ENCODE measurements at places on chromosomes 3 and 15. TPM values are rescaled to one million over a fixed set of nuclear protein-coding genes. Genes with fewer than 3 reads are reported as not detected.

The AGBL1 gene
- not detected for total RNA-seq

The TM4SF4 gene
- total RNA-seq = 0.65 TPM

The MAGI1 gene
- total RNA-seq = 38.8 TPM

The FBXO40 gene
- 0.06 TPM for total RNA-seq

The PLCH1 gene
- 3.2 TPM for total RNA-seq

- DNase-seq = no peak
Measured at GRCh38 chr15:74869726-74870407, 3.3 kb downstream of the SCAMP2 start.

DNA sequence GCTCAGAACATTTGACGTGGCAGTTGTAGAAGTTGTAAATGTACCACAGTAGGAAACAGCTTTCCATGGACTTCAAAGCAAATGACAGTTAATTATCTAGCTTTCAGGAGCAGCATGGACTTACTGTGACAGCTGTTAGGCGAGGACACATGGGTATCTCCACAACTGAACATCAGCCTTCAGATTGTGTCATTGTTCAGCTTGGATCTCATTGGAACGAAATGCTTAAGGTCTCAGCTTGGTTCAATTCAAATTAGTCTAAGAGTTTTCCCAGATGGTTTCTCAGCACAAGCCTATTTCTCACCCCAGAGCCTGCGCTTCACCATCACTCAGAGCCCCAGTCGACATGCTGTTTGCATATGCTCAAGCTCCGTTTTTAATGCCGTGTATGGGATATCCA, 21.1 kb upstream of the GYG1 start:
- DNase-seq = no peak

GRCh38 chr15:41772720-41773331, 1.5 kb upstream of the MAPKBP1 start:
- no peak for DNase-seq

DNA sequence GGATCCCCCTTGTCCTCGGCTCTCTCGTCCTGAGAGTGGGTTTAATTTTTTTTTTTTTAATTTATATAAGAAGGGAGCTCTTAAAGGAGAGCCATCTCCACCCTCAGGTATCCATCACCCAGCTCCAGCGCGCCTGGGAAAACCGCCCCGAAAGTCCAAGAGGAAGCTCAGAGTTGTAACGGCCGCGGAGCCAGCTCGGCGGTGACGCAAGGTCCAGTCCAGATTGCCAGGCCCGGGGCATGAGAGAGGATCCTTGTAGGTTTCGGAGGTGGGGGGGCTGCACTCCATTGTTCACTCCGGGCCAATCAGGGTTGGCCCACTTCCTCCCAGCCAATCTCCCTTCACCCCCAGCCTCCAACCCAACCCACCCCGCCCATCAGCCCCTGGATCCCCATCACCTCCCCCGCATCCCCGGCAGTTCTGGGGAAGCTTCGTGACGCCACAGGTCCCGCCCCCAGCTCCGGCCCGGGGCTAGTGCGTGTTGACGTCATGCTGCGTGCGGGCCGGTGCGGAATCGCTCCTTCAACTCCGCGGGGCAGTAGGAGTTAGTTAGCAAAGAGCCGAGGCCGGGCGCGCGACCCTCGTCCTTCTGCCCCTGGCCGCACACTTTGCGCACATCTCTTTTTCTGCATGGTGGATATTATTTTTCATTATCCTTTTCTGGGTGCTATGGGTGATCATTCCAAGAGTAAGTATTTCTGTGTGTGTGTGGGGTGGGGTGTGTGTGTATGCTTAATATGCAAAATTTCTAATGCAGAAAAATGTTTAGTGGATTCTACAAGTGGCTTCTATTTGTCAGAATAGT, at the start of gene ISL2:
Gene ISL2 (plus strand): TSS at position 520 of the 805 bp plus-strand sequence. CDS start 111 bp downstream, at position 631.
- no peak for DNase-seq

GRCh38 chr15:93520206-93520605, 431.2 kb upstream of the RGMA start:
- DNase-seq = no peak

DNA sequence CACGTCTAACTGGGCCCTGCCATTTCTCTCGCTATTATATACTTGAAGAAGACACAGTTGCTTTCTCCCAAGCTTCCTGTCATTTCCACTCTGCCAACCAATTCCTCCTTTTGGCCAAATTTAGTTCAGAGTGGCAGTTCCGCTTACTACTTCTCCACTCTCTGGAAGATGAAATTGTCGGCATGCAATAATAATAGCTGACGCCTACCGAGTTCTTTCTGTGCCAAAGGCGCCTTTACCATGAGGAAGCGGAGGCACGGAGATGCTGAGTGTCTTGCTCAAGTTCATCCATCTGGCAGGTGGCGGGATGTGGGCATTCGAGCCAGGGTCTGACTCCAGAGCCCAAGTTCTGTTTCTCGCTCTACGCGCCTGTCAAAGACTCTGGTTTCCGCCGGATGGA, 14.6 kb upstream of the NRROS start:
- no peak for DNase-seq

DNA sequence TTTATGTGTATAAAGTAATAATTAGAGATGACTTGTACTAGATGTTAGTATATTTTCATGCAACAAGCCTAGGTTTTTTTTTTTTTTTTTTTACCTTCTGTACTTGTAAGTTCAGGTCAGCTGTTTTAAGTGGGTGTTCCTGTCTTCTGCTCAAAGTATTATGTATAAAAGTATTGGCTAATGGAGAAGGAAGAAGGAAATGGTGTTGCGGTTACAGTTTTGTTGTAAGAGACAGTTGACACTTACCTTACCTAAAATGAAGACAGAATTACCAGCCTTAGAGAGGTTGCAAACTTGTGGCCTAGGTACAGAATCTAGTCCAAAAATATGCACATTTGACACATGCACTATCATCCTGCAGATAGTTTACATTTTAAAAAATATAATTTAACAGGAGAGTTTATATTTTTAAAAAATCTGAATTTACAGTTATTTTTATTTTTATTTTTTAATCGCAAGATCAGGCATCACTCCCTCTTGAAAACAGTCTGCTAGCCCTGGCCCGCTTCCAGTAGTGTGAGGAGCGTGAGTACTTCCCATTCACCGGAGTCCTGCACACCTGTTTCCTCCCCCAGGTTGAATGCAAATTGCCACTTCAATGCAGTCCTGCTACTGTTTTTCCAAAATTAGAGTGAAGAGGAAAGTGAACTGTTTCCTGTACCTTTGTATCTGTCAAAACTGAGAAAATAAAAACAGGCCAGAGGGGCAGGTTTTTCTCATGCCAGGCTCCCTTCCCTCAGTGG, 224.3 kb upstream of the SOX2 start:
- no peak for DNase-seq
